ENCODE measurements at places on chromosomes 12 and 14.

DNA sequence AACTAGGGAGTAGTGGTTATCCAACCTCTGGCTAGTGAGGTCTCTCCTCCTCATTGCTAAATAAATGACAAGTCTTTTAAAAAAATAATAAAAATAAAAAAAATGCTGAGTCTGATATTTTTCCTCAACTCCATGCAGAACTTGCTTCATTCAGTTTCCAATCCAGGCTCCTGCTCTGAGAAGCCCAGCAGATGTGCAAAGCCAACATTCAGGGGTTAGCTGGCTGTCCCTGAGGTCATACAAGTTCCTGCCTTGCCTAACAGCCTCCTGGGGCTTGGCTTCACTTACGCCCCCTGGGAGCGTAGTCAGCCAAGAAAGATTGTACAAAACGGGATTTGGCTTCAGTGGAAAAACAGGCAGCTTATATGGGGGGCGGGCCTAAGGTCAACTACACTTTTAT, 23.3 kb downstream of the RTRAF start:
- DNase-seq = no peak

DNA sequence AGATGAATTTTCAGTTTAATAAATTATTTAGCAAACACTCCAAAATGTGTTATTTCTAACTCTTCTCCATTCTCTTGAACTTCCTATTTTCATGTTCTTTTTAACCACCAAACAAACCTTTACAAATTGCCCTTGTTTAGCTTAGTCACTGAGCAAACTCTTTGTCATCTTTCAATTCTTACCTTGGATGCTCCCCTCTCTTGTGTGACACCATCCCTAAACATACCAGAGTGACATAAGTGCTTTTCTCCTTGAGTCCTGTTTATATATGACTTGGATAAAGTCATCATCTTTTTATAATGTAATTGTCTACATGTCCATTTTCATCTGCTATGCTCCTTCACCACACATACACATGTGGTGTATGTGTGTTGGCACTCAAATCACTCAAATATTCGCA, 3.4 kb upstream of the TMEM19 start:
- DNase-seq = no peak

GRCh38 chr12:131105736-131106348, 152.1 kb downstream of the ADGRD1 start:
- DNase-seq = no peak

DNA sequence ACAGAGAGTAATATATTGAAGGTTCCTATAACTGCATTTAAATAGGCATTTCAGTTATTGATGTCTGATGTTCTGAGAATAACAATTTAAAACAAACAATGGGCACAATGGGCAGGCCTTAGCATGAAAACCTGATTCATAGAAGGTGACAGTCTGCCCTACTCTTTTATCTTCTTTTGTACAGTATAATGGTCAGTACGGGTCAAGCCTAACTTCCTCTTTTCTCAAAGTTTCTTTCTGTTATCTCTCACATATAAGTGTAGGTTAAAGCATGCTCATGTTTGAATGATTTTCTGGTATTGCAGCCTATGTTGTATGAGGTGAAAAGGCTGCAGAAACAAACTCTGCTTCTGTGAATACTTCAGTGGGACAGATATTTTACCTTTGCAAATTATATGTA, 14.2 kb downstream of the FKBP3 start:
- DNase-seq = no peak

DNA sequence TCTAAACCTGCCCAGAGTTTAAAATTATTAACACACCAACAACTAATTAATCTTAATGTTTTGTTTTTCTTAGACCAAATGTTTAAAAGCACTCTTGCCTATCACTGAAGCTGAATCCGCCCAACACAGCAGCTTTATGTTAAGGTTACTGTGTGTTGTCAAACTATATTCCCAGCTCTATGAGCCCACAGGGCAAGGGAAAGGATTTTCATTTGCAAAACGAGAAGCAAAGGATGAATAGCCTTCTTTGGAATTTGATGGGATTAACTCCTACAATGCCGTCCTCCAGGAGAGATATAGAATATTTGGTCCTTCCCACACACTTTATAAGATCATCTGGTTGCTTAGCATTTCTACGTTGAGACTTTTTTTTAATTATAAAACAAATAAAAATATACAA, 43.7 kb downstream of the DUSP16 start:
- DNase-seq = no peak

DNA sequence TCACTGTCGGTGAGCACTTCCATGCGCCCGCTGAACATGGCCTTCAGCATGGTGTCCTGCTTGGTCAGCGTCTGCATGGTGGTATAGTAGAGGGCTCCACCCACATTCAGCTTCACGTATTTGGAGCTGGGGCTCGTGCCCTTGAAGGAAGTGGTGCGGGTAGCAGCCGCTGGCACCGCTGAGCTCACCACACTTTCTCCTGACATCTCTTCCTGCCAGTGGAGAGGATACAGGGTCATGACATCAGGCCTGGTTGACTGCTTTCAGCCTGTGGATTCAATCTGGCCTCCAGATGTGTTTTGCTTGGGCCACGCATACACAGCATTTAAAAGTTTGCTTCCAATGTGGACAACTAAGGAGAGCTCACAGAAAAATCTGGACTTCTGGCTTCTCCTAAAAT, 7.6 kb downstream of the KCTD10 start:
- no peak for DNase-seq

- DNase-seq = no peak
These were observed 10.8 kb upstream of the PPP1R13B start for GRCh38 chr14:103858063-103858781.

DNA sequence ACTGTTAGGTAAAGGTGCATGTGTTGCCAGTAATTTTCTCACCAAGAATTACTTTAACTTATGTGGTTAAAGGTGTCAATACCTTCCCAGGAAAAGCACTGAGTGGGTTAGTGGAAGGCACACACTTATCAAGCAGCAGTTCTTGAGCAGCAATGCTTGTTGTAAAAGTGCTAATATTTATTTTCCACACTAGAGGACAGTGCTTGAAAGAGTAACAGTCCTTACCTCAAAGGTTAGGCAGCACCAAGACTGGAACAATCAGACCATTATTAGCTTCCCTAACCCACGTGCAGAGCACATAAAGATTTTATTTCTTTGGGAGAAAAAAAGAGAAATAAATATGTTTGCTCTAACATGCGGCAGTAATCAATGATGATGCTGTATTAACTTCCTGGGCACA, 48.8 kb upstream of the KRR1 start:
- no peak for DNase-seq

GRCh38 chr14:70045844-70046535, 142.8 kb downstream of the SLC8A3 start:
- DNase-seq = peak; percentile 81

DNA sequence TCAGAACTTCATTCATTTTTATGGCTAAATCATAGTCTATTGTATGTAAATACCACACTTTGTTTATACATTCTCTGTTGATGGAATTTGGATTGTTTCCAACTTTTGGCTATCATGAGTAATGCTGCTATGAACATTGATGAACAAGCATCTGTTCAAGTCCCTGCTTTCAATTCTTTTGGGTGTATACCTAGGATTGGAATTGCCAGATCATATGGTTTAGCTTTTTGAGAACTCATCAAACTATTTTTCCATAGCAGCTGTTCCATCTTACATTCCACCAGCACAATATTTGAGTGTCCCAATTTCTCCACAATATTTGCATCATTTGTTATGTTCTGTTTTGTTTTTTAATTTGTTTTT, 52.3 kb upstream of the CCND2 start:
- no peak for DNase-seq

All from retina (tissue), 1 donor.